ENCODE measurements at places on chromosomes 16 and 17.

- peak; percentile 56 for DNase-seq
Measured at GRCh38 chr17:66661411-66662256, 173.3 kb upstream of the CACNG5 start.

- no peak for DNase-seq
Measured at GRCh38 chr16:52051414-52052172, 495.4 kb downstream of the TOX3 start.

- peak; percentile 91 for DNase-seq
Measured at GRCh38 chr16:85612191-85612800, 826 bp upstream of the GSE1 start.

GRCh38 chr17:46057366-46057765 lies 58.3 kb downstream of the STH start:
- DNase-seq, result no peak

DNA sequence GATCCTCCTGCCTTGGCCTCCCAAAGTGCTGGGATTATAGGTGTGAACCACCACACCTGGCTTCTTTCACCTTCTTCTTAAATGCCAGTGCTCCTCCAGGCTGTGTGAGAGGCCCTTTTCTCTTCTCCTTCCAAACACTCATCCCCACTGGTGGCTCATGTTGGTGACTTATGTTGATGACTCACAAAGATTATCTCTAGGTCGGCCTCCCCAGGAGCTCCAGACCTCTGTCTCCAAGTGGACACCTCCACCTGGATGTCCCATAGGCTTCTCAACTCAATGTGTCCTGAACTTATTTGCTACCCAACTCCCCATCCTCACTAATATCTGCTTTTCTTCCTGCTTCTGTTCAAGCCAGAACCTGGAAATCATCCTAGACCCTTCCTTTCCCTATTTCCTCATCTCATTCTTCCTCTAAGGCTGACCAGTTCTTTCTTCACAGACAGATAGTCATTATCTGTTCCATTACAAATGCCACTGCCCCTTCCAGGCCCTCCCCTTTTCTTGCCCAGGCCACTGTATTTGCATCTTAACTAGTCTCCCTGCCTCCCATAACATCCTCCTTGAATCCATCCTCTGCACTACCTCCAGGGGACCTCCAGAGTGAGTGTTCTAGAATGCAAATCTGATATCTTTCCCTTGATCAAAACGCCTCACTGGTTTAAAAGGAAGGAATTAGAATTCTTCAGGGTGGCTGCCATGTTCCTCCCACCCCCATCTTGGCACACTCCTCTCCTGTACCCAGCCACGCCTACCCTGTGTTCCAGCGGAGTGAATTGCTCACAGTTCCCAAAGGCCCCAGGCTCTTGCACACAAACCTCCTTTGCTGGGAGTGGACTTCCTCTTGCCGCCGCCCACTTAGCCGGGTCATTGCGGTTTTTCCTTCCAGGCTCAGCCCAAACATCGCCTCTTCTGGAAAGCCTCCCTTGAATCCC lies 34.8 kb upstream of the FBXO47 start:
- peak; percentile 90 for DNase-seq

- DNase-seq, result no peak
Measured at GRCh38 chr17:78406920-78407319, 28.5 kb downstream of the PGS1 start.

GRCh38 chr17:46100590-46100989 lies 92.6 kb downstream of the KANSL1 start:
- no peak for DNase-seq

DNA sequence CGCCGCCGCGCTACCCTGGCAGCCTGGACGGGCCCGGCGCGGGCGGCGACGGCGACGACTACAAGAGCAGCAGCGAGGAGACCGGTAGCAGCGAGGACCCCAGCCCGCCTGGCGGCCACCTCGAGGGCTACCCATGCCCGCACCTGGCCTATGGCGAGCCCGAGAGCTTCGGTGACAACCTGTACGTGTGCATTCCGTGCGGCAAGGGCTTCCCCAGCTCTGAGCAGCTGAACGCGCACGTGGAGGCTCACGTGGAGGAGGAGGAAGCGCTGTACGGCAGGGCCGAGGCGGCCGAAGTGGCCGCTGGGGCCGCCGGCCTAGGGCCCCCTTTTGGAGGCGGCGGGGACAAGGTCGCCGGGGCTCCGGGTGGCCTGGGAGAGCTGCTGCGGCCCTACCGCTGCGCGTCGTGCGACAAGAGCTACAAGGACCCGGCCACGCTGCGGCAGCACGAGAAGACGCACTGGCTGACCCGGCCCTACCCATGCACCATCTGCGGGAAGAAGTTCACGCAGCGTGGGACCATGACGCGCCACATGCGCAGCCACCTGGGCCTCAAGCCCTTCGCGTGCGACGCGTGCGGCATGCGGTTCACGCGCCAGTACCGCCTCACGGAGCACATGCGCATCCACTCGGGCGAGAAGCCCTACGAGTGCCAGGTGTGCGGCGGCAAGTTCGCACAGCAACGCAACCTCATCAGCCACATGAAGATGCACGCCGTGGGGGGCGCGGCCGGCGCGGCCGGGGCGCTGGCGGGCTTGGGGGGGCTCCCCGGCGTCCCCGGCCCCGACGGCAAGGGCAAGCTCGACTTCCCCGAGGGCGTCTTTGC lies 3.1 kb downstream of the HIC1 start:
- peak; percentile 38 for DNase-seq

DNA sequence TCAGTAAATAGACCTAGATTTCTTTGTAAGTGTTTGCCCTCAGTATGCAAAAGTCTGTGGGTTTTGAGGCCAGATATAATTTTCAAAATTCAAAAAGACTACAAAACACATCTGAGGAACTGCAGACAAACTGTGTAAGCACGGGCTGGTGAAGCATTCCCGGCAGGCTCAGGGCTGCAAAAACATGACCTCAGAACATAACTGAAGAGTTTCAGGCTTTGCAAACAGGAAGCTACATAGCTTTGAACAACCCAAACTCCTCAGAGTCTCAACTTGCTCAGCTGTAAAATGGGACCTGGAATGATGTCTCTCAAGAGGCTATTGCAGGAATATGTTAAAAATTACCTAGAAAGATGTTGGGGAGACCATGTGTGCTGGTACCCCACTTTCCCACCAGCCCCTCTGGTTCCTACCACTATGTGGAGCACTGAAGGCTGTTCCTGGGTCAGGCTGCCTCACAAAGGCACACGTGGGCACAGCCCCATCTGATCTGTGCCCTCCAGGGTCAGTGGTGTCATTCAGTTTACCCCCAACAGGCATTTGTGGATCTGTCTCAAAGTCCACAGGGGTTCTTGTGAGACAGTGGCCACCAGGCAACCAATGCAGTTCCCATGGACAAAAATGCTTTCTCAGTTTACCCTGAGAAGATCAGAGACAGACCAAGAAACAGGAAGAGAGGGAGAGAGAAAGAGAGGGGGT lies 72.9 kb downstream of the CREBBP start:
- no peak for DNase-seq

- no peak for DNase-seq
Measured at GRCh38 chr17:73379826-73380225, 68.0 kb upstream of the CDC42EP4 start.

GRCh38 chr16:84237994-84238750 lies 1.6 kb downstream of the KCNG4 start:
- no peak for DNase-seq

- no peak for DNase-seq
Measured at GRCh38 chr16:16189842-16190241, 33.5 kb downstream of the ABCC6 start.

GRCh38 chr17:80198144-80198661 lies 21.9 kb downstream of the SGSH start:
- no peak for DNase-seq

DNA sequence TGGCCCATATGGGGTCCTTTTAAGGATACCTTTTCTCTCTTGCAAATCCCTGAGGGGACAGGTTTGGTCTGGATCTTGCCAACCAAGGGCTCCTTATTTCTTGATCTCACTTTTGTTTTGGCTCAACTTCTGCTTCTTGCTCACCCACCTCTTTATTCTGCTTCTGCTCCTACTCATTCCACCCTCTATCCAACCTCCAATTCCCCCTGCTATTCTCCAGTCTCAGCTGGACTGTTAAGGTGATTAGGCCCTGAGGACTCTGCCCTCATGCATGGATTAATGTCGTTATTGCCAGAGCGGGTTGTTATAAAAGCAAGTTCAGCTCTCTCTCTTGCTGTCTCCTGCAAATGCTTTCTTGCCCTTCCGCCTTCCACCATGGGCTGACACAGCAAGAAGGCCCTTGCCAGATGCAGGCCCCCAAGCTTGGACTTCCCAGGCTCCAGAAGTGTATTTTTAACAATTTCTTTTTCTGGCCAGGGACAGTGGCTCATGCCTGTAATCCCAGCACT lies 29.8 kb downstream of the LAT start:
- no peak for DNase-seq

GRCh38 chr17:17569691-17570090 lies 21.8 kb downstream of the PEMT start:
- DNase-seq, result no peak

DNA sequence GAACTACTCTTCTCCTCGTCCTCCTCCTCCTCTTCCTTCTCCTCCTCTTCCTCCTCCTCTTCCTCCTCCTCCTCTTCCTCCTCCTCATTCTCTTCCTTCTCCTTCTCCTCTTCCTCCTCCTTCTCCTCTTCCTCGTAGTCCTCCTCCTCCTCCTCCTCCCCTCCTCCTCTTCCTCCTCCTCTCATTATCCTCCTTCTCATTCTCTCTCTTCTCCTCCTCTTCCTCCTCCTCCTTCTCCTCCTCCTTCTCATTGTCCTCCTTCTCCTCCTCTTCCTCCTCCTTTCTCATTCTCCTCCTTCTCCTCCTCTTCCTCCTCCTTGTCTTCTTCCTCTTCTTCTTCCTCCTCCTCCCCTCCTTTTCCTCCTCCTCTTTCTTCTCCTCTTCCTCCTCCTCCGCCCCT lies 4.1 kb upstream of the PITPNM3 start:
- no peak for DNase-seq

GRCh38 chr17:77281122-77281903 lies 140.5 kb downstream of the SEC14L1 start:
- peak; percentile 52 for DNase-seq

GRCh38 chr17:8151641-8152111 lies 528 bp downstream of the PER1 start:
- peak; percentile 98 for DNase-seq

DNA sequence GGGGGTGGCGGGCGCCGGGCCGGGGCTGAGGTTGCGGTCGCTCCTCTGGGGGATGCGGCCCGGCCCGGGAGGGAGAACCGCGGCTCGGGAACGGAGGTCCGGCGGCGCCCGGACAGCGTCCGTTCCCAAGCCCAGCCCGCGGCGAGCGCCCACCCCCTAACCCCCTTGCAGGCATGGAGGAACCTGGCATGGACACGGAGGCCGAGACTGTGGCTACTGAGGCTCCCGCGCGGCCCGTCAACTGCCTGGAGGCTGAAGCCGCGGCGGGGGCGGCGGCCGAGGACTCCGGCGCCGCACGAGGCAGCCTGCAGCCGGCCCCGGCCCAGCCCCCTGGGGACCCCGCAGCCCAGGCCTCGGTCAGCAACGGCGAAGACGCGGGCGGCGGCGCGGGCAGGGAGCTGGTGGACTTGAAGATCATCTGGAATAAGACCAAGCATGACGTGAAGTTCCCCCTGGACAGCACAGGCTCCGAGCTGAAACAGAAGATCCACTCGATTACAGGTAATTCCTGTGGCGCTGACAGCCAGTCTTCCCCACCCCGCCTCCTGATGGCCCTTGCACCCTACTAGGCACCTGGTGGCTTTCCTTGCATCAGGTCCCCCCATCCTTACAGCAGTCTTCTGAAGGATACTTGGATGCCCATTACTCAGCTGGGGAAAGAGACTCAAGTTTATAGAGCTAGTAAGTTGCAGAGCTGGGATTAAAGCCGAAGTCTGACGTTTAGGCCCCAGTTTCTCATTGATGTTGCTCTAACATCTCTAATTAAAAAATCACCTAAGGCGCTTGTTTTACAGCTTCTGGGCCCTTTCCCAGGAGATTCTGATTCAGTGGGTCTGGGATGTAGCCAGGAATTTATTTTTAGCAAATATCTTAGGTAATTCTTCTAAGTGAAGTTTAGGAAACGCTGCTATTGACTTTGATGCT lies 514 bp downstream of the UBFD1 start:
- no peak for DNase-seq

DNA sequence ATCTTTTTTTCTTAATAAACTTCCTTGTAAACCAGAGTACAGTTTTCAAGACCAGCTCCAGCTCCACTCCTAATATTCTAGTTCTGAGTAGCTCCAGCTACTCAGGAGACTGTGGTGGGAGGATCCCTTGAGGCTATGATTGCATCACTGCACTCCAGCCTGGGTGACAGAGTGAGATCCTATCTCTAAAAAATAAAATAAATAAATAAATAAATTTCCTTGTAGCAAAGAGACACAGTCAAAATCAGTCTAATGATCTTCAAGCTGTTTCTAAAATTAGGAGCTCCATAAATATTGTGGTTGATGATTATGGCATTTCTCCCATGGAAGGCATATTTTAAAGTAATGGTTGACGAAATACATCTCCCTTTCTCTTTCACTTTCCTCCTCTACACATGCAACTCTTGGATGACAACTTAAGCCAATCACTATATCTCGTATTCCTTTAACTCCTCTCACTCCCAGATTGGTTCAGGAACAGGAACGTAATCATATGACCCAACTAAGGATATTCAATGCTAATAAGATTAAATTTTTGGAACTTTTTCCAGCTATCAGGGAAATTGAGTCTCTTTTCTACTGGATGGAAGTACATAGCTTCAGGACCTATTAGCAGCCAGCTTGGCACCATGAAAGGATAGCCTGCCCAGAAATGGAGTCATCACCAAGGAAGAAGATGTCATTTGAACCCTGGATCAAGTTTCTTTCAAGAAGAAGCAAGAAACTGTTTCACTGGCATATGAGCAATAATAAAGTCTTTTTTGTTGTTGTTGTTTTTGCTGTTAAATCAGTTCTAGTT lies 42.1 kb upstream of the TAOK1 start:
- DNase-seq, result no peak

GRCh38 chr17:40373324-40373723 lies 8.8 kb upstream of the GJD3 start:
- no peak for DNase-seq

DNA sequence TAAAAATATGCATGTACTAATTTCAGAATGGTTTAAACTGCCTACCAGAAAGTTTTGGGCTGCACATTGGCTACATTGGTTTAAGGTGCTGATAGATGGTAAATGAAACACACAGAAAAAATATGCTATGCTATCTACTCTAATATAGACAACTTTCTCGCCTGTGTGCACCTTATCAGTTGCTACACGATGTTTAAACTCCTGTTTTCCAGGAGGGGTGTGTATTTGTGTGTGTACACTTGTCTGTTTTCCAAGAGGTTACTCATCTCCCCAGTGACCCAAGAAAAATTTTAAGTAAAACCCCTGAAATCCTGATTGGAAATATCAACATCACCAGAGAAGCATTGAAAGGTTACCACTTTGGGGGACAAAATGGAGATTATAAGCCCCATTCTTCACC lies 21.6 kb upstream of the PSMC5 start:
- no peak for DNase-seq

- peak; percentile 56 for DNase-seq
Measured at GRCh38 chr17:29107933-29108822, 65.2 kb downstream of the PIPOX start.
